HuH-7.5 (cell line): ENCODE measurements at places on chromosomes 6 and 20.

DNA sequence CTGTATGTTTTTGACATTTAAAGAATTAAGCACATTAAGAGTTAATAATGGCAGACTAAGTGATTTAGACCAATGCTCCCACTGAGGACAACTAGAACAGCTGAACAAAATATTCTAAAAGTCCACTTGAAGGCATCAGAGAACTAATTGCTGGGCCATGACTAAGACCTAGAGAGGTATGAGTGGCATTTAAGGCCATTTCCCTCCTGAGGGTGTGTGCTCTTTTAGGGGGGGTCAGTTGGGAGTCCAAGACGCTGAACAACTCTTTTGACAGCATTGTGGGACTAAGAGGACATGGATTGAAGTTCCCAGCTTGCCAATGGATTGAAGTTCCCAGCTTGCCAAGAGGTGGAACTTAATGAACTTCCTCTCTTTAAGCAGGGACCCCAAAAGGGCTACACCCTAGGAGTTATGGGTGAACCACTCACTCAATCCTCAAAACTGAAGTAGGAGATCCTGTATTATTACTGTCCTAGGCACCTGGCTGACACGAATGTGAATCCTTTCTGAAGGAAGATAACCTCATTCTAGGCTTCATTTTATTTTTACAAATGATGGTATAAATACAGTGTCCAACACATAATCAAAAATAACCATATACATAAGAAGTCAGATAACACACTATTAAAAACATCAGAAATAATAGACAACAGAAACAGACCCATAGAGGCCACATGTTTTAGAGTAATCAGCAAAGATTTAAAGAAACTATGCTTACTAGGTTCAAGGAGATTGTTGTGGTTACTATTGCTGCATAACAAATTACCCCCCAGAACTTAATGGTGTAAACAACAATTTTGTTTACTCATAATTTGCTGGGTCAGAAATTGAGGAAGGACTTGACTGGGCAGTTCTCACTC, 175.1 kb downstream of the VEGFA start:
- no peak for DNase-seq

- no peak for DNase-seq
These were observed 74.1 kb upstream of the SALL4 start for GRCh38 chr20:51876313-51876940.

DNA sequence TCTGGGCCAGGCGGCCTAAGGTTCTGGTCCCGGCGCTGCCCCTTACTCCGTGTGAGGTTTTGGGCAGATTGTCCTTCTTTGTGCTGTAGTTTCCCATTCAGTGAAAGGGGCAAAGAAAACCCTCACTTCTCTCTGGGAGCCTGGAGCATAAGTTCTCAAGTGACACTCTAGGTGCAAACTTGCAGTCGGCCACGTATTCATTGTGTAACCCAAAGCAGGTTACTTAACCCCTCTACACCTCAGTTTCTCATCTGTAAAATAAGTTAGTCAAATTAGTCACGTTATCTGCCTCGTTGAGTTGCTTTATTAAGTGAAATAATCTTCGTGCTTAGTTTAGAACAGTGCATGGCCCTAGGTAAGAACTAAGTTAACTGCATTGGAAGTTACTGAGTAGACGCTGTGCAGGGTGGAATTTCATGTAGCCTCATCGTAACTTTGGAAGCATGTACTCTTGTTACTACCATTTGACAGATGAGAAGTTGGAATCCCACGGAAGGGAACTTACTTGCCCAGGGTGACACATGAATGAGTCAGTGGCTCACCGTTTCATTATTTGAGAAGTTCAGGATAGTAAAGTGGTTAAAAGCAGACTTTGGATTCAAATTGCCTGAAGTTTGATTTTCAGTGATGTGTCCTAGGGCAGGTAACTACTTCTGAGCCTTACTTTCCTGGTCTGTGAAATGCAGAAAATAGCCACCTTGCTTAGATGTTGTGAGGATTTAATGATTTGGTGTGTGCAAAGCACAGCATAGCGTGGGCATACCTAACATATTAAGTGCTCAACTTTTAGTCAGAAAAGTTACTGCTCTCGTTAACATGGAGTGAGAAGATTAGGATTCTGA, 556 bp upstream of the MROH8 start:
- DNase-seq: no peak

DNA sequence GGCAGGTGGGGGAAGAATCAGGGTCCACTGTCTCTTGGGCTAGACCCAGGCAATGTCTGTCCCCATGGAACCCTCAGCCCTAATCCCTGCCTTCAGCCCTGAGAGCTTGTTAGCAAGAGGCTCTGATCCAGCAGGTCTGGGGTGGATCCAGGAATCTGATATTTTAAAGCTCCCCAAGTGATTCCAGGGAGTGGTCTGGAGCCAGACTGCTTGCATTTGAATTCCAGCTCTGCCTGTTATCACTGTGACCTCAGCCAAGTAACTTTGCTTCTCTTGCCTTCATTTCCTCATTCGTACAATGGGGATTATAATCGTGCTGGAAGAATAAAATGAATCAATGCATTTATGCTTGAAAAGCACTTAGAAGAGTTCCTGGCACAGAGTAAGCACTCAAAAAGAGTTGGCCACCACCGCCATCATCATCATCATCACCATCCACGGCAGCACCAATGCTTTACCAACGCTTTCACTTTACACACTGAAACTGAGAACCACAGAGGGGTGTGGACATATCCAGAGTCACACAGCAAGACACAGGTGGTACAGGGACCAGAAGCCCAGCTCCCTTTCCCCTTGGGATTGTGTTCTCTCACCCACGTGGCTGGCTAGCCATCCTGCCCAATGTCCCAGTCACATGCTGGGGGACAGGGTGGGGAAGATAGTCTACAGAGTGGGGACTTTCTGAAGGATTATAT, 75.7 kb upstream of the RALY start:
- no peak for DNase-seq

DNA sequence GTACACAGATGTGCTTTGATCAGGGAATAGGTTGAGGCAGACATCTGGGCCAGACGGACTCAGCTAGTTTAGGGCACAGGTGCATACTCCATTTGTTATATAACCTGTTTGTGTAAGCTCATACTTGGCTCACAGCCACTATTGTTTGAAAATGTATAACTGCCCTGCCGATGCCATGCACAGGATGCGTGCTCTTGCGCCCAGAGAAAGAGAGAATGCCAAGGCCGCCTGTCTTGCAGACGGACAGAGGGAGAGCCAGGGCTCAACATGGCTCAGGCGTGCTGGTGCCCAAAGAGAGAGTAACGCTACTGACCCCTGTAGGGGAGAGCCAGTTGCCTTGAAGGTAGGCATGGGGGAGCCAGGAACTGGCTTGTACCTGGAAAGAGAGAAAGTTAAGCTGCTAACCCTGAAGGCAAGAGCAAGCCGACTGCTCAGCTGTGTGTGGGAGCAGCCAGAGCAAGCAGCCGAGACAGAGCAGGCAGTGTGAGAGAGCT, 57.7 kb downstream of the FAM229B start:
- DNase-seq: no peak

GRCh38 chr6:22350109-22350508, 53.3 kb upstream of the PRL start:
- no peak for DNase-seq

DNA sequence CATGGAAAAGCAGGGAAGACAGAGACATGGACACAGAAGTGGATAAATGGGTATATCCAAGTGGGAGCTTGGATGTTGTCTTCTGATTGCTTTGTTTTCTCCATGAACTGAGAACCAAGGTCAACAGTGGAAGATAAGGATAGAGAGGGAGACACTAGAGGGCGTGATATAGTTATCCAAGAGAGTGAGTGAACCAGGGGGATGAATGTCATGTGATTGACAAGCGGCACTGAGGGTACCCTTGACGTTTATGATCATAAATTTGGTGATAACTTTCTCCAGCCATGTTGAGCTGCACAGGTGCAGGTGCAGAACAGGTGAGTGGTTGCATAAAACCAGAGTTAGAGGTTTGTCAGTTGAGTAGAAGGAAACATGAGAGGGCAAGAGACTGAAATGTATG, 20.7 kb downstream of the EBF4 start:
- DNase-seq: no peak

GRCh38 chr6:32126880-32127279, 1.2 kb downstream of the ATF6B start:
- DNase-seq: no peak

DNA sequence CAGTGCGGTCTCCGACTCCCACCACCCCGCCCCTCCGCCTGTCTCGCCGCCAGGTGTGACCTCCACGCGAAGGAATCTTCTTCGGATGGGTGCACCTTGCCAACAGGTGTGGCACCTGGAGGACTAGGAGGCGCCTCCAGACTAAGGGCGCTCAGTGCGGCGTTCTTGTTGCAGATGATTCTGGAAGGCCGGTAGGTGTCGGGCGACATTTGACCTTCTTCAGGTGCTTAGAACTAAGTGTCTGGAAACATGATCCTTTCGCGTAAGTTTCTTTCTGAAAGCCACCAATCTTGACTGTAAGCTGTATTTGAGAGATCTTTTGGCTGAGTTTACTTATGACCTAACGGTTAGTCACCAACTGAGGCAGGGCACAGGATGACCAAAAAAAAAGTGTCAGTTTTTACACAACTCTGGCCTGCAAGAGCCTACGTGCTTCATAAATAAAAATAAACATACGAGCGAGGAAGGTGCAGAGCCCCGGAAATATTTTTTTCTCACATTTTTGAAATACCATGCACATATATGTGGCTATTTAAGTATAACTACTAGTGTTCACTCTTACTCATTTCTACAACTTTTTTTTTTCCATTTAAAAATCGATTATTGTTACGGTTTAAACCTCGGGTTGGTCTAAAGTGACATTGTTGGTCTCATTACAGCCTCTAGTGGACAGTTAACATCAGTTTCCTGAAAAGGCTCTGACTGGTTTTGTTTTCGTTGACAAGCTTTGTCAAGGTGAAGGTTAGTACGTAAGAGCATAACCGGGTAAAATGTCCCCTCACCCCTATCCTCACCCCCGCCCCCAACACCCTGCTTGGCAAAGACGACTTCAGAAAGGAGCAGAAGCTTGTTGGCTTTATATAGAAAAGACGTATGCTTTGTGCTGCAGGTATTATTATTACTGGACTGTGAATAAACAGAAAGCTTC, 1.6 kb upstream of the ATXN1 start:
- DNase-seq: peak; percentile 39
